ENCODE measurements at places on chromosomes 6 and 20.

DNA sequence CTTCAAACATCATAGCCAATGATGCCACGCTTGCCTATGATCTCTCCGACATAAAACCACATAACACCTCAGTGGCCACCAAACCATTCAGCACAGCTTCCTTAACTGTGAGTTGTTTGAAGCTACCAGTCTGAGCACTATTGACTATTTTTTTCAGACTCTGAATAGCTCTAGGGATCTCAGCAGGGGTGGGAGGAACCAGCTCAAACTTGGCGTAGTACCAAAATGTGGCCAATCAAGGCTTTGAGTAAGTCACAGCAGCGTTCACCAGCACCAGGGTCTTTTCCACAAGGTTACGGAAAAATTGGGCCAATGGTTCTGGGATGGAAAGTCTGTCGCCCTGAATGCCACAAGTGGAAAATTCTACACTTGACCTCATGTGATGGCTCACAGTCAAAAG is 70.6 kb downstream of the SMPDL3A start:
- no peak for DNase-seq

GRCh38 chr6:74073429-74073828 is 377.4 kb downstream of the CD109 start:
- no peak for DNase-seq

DNA sequence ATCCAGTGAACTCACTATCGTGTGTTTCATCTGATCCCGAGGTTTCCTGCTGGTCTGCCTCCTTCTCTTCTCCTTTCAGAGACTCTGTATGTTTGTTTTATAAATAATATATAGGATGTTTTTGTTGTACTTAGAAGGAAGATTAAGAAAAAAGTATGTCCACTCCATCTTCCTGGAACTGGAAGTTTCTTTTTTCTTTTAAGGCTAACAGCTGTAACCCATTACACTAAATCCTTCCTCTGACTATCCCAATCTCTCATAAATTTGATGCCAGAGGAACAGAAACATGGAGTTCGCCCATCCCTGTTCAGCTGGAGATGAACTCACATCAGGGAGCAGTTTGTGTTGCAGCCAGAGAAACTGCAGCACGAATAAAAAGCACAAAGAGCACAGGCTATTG is 20.7 kb downstream of the RIPK1 start:
- no peak for DNase-seq

- DNase-seq = no peak
These were observed 30.9 kb upstream of the EDN3 start for GRCh38 chr20:59269411-59270025.

DNA sequence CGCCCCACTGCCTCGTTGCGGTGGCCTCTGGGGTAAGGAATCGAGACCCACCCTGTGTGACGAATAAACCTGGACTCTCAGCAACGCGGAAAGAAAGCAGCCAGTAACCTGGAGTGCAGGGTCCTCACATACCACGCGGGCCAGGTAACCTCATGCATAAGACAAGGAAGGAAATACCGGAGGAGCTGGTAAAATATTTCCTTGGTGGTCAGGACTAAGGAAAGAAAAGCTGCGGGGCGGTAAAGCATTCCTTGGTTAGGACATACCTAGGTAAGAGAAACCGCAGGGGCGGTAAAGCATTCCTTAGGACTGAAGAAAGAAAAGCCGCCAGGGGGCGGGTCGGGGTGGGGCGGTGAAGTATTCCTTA is 80.7 kb downstream of the SYTL3 start:
- no peak for DNase-seq

DNA sequence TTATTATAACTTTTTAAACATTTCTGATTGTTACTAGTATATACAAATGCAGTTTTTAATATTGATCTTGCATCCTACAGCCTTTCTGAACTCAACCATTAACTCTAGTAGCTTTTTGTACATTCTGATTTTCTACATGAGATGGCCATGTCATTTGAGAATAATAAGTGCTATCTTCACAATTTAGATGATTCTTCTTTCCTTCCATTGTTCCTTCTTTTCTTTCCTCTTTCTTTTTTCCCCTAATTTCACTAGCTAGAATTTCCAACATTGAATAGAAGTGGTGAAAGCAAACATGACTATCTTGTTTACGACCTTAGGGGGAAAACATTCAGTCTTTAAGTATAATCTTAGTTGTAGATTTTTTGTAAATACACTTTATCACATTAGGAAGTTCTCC is 128.2 kb upstream of the PRSS16 start:
- no peak for DNase-seq

DNA sequence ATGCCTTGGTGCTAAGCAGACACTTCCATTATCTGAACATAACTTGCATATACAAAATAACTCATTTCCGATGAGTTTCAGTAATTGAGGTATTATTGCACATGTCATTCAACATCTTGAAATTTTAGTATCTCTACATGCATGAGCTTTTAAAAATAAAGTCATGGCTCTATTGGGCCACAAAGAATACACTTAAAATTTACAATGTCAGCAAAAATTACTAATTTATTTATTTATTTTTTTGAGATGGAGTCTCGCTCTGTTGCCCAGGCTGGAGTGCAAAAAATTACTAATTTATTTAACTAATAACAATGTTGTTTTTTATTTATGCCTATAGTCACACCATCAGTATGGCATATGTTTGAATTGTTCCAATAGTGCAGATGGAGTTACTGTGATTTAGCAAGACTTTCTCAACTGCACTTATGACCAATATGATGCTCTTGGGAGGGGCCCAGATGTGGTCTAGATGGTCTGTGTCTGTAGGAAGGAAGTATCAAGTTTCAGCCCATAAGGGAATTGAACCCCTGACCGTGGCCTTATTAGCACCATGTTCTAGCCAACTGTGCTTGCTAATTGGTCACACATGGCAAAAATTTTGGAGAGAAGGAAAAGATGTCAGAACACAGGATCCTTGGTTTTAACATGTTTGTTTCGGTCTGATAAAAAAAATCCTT is 370.7 kb upstream of the TSHZ2 start:
- DNase-seq = no peak

DNA sequence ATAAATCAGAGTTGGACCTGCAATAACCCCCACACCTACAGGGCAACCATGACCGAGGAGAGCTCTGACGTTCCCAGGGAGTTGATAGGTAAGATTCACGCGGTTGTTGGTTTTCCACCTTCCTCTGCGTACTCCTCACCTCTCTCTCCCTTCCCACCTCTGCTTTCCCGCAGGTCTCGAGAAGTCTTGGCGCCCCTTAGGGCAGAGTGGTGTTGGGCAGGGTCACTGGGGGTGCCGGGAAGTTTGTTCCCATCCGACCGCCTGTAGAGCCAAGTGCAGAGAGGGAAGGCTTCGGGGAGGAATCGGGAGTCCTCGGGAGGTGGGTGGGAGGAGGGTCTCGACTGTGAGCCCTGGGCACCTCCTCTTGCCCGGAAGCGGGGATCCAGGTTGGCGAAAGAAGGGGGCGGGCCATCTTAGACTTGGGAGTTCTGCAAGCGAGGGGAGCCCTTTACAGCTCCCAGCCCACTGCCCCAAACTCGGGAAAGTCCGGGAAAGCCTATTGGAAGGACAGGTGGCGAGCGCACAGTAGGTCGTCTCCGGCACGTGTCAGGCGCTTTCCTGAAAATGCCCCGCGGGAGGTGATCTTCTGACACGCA is 672 bp downstream of the CARMIL1 start:
- DNase-seq = peak; percentile 13

DNA sequence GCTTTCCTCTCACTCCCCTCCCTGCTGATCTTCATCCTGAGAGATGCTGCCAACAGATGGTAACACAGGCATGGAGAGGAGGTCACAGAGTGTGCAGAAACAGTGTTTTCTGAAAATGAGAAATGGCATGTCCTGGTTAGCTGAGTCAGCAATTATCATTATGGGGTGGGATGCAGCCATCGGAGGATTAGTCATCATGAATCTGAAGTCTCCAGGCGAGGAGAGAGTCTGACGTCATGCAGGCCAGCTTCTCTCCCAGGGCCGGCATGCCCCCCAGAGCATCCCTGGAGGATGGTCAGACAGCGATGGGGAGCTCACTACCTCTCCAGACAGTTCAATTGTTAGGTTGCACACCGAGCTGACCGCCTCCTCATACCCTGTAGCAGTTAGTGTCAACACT is 4.7 kb upstream of the GTSF1L start:
- no peak for DNase-seq

DNA sequence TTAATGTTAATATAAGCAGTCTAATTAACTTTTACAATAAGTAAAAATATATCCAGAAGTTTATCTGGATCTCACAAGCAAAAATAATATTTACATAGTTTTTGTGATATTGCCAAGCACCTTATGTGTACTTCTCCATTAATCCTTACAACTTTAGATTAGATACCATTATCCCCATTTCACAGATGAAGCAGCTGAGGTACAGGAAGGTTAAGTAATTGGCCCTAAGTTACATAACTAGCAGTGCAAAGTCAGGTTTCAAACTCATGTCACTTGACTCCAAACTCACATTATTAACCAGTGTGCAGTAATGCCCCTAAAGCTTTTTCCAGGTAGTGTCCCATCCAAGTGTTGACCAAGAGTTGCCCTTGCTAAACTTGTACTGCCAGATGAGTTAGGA is 248.6 kb upstream of the STXBP5 start:
- DNase-seq = no peak

DNA sequence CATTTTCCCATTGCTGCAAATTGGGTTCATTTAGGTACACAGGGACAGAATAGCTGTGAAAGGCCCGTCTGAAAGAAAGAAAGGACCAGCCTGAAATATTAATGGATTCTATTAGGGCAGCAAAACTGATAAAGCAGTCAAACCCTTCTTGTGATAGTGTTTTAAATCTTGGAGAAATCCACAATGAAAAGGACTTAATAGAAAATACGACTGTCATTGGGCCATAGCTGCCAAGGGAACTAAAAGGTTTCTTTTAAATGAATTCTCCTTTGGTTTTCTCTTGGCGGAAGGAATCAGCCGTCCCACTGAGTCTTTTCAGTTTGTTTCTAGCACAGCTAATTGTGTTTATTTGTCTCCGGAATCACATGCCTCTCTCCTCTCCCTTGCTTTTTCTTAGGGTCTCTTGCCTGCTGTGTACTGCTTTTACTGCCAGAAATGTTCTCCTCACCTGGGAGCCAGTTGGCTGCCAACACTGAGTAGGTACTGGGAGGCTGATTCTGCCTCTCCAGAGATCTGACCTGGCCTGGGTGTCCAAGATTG is 11.3 kb downstream of the PAQR8 start:
- DNase-seq = no peak

- DNase-seq = no peak
These were observed 189.0 kb upstream of the CDYL start for GRCh38 chr6:4587171-4587570.

- DNase-seq = no peak
These were observed 31.7 kb downstream of the SAMHD1 start for GRCh38 chr20:36919715-36920333.

DNA sequence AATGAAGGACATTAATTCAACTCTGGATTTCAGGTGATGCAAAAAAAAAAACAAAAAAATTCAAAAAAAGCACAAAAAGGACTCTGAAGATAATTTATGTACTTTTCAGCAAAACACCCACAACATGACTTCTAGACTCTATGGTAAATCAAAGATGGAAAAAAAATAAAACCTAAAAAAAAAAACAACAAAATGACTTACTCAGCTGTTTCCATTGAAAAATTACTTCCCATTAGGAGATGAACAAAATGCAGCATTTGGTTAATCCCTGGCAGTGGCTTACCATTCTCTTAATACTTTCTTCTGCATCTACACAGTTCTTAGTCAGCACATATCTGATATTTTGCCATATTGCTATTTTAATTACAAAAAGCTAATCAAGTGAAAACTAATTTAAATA is 572.6 kb downstream of the PRKN start:
- DNase-seq = no peak

GRCh38 chr6:116229287-116229913 is 24.5 kb downstream of the TSPYL4 start:
- DNase-seq = peak; percentile 91

All from heart right ventricle (tissue), 16 donors.